ENCODE measurements at places on chromosomes 4 and X.

GRCh38 chr4:113122066-113122465 lies 72.6 kb downstream of the ANK2 start:
- DNase-seq: no peak

- no peak for DNase-seq
Measured at GRCh38 chr4:7421356-7422150, 13.2 kb downstream of the PSAPL1 start.

- DNase-seq: no peak
Measured at GRCh38 chr4:87516683-87517082, 12.5 kb downstream of the SPARCL1 start.

- DNase-seq: no peak
Measured at GRCh38 chrX:134990475-134990800, 353 bp upstream of the SMIM10 start.

- DNase-seq: no peak
Measured at GRCh38 chr4:138037696-138038095, 204.5 kb downstream of the SLC7A11 start.

DNA sequence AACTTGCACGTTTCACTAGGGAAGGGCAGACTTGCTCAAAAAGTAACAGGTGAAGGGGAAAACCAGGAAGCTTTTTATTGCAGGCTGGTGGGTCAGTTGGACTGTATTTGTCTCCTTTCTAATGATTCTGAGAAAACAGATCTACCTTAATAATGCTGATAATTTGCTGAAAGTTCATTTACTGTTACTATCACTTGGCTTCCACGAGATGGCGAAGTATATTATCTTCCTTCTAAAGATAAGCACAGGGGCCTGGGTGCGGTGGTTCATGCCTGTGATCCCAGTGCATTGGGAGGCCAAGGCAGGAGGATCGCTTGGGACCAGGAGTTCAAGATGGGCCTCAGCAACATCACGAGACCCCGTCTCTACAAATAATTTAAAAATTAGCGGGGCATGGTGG lies 16.4 kb downstream of the CCKAR start:
- DNase-seq: no peak

DNA sequence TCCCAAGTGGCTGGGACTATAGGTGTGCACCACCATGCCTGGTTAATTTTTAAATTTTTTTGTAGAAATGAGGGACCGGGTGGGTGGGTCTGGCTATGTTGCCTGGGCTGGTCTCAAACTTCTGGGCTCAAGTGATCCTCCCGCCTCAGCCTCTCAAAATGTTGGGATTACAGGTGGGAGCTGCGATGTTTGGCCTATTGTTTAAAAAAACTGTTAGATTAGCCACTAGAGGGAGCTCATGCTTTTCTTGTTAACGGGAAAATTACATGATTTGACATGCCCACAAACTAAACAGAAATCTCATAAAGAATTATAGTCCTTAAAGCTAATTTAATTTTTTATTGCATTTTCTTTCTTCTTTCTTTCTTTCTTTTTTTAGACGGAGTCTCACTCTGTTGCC lies 5.0 kb upstream of the SDAD1 start:
- no peak for DNase-seq

GRCh38 chr4:57119054-57119651 lies 9.0 kb upstream of the IGFBP7 start:
- no peak for DNase-seq

- no peak for DNase-seq
Measured at GRCh38 chr4:140219567-140219966, 65.6 kb upstream of the MAML3 start.

DNA sequence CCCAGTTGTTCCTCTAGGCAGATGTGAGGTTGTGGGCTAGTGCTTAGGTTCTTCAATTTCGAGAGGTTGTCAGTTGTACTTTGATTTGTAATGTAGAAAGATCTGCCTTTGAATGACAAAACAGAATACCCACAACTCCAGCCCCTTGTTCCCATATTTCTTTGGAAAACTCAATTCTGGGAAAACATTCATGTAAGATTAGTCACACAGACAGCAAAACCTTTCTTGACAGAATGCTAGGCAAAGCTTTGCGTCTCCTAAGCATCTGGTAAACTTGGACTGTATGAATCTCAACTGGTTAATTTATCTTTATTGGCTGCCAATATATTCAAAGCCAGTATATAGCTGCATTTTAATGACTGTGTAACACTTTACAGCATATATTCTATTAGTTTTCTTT lies 34.9 kb downstream of the NOCT start:
- DNase-seq: no peak

GRCh38 chr4:84690481-84690880 lies 107.6 kb downstream of the CDS1 start:
- no peak for DNase-seq

DNA sequence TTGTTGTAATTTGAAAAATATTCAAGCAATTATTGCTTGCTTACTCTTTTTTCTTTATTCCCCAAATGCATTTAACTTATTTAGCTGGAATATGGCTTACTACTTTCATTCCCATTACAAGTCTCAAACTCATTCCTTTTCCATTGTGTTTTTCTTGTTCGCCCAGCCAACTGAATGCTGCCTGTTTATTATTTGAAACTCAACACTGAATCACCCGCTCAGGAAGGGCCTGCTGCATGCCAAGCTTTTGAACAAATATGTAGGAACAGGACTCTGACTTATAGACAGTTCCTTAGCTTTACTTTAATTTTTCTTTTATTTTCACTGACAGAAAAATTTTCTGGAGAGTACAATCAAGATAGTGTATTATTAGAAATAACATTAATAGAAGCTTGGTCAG lies 12.9 kb downstream of the PCDH18 start:
- no peak for DNase-seq

Data from HuH-7 (cell line).